ENCODE measurements at places on chromosomes 1 and 21.

- DNase-seq: no peak
Observed at GRCh38 chr1:192669174-192669573, 33.2 kb downstream of the RGS13 start.

DNA sequence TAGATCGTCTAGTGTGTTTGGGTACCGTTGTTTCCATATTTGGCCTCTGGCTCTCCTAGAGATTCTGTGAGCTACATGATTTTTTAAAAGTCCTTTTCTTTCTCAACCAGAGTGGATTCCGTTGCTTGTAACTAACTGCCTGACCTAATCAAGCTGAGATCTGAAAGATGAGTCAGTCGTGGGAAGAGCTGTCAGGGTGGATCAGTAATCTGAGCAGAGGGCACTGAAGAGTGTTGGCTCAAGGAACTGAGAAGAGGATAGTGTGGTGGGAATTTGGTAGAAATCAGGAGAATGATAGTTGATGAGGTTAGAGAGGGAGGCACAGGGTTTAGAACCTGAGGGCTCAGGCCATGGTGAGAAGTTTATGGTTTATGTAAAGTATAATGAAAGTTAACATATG, 52.2 kb downstream of the TRAF5 start:
- no peak for DNase-seq

GRCh38 chr1:232568331-232568852, 61.5 kb downstream of the SIPA1L2 start:
- DNase-seq: no peak

DNA sequence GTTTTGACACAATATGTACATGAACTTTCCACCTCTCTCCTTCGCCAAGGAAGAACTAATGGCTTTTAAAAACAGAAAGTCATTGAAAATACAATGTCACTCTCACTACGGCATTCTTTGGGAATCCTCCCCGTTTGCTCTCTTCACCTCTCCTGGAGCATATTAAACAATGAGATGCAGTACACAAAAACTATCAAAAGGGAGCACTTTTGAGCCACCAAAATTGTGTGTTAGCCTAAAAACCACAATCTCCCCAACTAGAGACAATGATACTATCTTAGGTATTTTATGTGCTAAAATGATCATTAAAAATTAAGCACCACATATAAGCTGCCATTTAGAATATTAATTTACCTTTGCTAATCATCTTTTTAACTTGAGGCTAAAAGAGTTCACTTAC, 425.5 kb downstream of the KCTD3 start:
- no peak for DNase-seq

Measured in suprapubic skin (tissue), 4 donors.